ENCODE measurements at places on chromosomes 5 and 9.

- no peak for DNase-seq
These were observed 123.9 kb downstream of the ADAMTS2 start for GRCh38 chr5:179221196-179221876.

DNA sequence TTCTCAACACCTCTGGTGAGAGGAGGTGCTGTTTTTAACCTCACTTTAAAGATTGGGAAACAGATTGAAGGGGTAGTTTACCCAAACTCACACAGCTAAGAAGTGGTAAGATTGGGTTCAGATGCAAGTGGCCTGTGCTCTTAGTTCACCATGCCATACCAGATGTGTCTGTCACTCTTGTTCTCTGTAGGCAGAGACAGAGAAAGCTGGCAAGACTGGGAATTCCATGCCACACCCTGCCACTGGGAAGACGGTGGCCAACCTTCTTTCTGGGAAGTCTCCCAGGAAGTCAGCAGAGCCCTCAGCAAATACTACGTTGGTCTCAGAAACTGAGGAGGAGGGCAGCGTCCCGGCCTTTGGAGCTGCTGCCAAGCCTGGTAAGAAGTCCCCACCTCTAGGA lies 11.0 kb downstream of the TCOF1 start:
- no peak for DNase-seq

DNA sequence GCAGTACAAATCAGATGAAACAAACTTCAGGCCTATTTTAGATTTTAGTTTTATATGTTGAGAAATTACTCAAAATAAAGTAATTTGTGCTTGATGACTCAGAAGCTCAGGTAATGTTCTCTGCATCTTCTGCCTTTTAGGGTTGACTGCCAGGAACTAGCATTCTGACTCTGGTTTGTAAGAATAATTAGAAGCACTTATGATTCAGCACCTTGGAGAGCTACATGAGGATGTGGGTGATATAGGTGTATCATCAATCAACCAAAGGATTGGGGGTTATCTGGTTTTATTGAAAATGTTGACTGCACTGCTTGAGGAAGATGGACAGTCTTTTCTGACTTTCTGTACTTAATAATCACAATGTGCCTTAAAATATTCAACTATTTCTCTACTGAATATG lies 118.7 kb upstream of the SGCD start:
- no peak for DNase-seq

GRCh38 chr5:125251703-125252102 lies 505.3 kb upstream of the ZNF608 start:
- no peak for DNase-seq

- DNase-seq = no peak
These were observed 92.8 kb upstream of the LRRTM2 start for GRCh38 chr5:138967791-138968448.

GRCh38 chr9:93479726-93480125 lies 26.3 kb upstream of the FAM120AOS start:
- no peak for DNase-seq

DNA sequence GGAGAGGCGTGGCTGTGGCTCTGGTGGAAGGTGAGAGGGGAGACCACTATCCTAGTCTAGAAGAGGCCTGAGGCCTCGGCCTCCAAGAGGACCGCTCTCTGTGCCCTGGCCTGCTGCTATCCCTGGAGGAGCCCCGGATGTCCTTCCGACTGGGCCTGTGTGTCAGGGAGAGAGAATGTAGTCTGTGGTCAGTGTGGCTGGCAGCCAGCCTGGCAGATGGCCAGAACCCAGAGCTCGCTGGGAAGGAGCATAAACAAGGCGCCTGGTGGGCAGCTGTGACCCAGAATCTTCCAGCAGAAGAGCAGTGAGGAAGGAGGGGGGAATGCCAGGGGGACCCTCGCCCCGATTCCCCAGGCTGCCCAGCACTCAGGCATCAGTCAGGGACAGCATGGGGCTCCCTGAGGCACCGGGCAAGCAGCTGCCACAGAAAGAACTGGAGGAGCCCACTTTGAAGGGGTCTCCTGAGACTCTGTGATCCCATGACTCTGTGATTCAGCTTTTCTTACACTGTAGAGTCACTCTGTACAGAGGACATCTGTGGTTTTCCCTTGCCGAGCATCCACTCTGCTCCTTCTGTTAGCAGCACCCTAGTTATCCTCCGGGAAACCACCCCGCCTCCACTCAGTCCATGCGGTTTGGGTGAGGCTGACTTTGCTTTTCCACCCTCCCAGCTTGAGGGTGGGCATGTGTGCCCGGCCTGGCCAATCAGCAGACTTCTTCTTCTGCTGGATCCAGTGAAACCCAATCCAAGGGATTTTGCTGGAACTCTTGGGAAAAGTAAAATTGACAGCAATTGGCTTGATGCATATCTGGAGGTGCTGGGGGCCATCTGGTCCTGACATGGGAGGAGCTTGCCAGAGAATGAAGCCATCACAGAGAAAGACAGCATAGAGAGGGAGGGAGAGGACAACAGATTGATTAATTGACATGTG lies 46.2 kb upstream of the PWWP2A start:
- no peak for DNase-seq

All from germinal center (tissue), 1 donor.